ENCODE measurements at places on chromosomes 3 and 15.

GRCh38 chr3:177149106-177149505, 48.2 kb downstream of the TBL1XR1 start:
- no peak for DNase-seq

DNA sequence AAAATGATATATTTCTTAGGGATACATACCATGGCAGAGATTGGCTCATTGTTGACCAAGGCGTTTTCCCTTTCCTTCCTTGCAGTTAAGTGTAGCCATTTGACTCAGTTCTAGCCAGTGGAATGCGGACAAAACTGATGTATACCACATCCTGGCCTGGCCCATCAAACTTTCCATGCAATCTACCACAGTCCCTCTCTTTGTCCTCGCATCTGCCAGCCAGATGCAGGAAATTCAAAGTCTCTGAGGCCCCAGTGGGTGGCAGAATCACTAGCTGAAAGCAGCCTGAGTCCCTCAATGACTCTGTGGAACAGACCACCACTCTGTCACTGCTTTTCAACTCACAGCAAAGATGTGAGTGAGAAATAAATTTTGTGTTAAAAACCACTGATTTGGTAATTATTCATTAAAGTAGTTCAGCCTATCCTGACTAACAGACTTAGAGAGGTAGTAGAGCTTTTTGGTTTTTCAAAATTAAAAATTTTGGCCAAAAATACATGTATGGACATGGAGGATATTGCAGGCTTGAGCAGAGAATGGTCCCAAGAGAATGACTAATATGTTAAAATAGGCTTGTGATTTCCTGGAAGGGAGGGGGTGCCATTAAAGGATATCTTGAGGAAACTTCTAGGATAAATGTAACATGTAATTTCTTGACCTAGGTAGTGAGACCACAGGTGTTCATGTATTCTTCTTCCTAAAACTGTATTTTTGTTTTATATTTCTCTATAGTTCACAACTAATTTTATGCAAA, 10.9 kb downstream of the LRRFIP2 start:
- DNase-seq: no peak

DNA sequence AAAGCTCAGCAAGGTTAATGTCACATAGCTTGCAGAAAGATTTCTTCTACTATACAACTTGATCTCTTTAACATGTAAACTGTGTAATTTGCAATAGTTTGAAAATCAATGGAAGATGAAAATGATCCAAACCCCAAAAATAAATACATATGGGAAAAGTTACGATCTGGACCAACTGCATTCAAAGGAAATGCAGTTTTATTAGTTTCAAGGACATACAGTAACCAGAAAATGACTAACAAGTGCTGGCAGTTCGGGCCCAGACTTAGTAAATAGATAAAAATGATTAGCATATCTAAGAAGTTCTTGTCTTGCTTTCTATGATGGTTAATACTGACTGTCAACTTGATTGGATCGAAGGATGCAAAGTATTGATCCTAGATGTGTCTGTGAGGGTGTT, 37.3 kb upstream of the LEKR1 start:
- DNase-seq: no peak

DNA sequence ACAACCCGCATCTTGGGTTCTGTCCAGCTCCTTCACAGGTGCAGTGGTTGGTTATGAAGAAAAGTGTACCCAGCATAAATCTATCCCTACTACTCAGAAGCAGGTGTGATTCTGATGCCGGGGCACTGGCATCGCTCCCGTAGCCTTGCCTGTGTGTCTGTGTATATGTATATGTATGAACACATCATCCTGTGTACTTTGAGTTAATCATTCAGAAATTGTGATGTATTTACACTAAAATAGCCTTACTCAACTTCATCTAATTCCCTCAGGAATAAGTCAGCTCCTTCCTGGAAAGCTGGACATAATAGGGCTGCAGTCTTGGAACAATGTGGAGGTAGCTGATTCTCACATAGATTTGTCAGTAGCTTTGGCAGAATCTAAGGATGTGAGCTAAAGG, 6.7 kb upstream of the ZBED2 start:
- no peak for DNase-seq

DNA sequence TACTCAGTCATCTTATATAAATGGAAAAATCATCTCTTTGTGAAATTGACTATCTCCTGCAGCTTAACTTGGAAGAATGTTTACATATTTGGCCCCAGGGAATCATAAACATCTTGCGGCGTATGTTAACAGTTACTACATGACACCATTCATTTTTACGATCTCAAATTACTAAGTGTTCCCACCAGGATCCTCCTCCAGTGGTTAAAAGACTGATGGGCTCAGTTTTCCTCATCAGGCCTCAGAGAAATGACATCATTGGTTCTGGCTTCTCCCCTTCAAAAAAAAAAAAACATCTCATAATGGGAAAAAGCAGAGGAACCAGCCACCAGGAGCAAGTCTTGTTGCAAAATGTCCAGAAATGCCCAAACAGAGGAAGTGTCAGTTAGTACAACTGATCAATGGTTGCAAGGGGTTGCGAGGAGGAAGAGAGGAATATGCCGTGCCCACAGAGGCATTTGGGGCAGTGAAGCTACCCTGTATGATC, 70.5 kb upstream of the LIPC start:
- no peak for DNase-seq

DNA sequence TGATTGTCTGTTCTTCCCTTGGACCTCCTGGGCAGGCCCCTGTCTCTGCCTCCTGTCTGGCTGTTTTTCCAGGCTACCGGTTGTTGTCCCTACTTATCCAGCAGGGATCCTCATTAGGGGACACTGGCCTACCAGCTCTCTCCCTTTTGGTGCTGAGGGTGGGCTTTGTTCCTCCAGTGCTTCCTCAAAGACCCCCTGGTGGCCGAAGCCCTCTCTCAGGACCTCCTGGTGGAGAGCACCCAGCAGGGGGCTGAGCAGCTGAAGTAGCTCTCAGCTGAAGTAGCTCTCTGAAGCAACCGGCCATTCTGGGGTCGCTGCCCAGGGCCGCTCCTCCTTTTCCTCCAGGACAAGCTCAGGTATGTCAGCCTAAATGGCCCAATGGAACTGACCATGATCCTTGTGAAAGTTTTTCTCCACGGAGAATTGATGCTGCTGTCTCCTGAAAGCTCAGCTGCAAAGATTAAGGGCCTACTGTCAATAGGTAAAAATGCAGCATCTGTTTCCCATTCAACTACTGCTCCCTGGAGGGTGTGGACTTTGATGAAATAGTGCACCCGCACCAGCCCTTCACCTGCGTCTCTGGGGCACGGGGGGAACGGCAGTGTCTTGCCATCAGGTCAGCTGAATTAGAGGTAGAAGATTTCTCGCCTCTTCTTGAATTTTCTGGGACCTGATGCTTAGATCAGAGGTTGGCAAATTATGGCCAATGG, 27.6 kb downstream of the ARNT2 start:
- no peak for DNase-seq
